Stimulated activated CD4-positive, alpha-beta T cell treated with anti-CD3 and anti-CD28 coated beads, Interleukin-15, amount 100 ng/mL, for 1 hour (primary cell): ENCODE measurements at places on chromosomes 13 and 19.

GRCh38 chr13:60152114-60152513 is 11.6 kb downstream of the DIAPH3 start:
- DNase-seq = no peak

DNA sequence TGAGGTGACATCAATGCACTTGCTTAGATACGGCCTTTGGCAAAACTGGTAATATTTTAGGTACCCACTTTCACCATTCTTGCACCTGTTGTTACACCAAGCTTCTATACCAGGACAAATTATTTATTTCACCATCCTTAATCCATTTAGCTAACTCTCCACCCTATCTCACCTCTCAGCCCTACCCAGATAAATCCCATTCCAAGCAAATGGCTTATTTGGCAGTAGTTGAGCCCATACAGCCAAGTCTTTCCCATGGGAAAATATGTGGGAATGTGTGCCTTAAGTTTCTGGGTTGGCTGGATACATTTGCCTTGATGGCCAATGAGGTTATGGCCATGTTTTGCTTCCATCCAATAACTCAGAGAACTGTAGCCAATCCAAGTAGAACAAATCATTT is 551.9 kb downstream of the GPC6 start:
- no peak for DNase-seq

DNA sequence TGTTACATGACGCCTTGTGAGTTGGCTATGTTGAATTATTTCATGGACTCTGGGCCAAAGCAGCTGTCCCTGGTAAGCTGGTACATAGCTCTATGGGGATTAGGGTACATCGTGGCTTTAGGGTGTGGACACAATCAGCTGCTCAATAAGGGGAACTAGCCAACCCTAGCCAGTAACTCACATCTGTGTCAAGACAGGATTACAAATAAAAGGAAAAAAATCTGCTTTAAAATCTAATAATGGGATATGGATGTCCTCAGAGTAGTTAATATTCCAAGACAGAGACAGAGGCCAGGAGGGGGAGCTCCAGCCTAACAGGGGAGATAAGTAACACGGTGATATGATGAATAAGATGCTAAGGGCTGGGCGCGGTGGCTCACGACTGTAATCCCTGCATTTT is 21.1 kb upstream of the ZNF766 start:
- DNase-seq = peak; percentile 37

- DNase-seq = no peak
These were observed 4.4 kb downstream of the RNF225 start for GRCh38 chr19:58399903-58400302.

DNA sequence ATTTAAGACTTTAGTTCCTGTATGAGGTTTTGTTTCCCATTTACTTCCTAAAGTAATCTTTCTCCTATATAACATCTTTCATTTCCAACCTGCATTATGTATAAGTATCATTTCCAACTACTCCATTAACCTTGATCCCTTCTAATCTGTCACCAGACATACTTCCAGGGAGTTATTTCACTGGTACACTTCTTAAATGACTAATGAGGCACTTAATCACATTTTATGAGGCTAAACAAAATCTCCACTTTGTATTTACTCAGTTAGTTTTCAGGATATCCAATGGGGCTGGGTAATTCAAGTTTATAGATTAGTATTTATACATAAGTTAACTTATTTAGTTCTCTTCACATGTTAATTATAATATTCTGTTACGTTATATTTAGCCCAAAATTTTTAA is 634.7 kb downstream of the PCDH17 start:
- DNase-seq = no peak

DNA sequence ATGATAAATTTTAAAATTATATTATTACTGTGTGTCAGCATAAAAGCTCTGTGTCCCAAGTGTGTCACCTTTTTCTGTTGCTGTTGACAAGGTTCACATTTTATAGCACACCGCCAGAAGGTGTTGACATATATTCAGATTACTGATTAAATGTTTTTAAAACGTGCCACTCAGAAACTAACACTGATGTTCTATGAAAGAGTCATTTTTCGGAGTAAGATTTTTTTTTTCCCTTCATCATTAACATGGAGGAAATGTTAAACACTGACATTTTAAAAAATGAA is 197.5 kb downstream of the TM9SF2 start:
- DNase-seq = no peak

DNA sequence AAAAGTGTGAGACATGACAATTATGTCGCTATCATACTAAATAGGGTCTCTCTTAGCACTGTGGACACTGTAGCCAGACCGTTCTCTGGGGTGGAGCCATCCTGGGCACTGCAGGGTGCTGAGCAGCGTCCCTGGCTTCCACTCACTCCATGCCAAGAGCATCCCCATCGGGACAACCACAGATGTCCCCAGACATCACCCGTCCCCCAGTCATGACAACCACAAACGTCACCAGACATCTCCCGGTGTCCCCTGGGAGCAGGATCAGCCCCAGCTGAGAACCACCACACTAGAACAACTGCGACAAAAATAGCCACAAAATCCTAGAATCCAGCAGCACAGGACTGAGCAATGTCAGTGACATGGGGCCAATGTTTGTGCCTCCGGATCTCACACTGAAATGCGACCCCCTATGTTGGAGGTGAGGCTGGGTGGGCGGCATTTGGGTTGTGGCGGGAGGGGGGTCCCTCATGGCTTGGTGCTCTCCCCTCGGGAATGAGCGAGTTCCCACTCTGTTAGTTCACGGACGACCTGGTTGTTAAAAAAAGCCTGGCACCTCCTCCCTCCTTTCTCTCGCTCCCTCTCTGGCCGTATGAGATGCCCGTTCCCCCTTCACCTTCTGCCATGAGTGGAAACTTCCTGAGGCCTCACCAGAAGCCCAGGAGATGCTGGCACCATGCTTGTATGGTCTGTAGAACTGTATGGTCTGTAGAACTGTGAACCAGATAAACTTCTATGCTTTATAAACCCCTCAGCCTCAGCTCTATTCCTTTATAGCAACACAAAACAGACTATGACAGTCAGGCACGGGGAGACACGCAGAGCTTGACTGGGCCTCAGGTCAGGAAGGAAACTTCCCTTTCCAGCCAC is 93.9 kb downstream of the GADD45B start:
- DNase-seq = no peak

DNA sequence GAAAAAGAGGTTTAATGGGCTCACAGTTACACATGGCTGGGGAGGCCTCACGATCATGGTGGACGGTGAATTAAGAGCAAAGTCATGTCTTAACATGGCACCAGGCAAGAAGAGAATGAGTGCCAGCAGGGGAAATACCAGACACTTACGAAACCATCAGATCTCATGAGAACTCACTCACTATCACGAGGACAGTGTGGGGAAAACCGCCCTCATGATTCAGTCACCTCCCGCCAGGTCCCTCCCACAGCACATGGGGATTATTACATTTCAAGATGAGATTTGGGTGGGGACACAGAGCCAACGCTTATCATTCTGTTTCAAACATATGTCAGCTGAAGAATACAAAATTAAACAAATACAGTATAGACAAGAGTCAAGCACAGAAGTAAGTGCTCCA is 165.1 kb downstream of the PCCA start:
- no peak for DNase-seq

DNA sequence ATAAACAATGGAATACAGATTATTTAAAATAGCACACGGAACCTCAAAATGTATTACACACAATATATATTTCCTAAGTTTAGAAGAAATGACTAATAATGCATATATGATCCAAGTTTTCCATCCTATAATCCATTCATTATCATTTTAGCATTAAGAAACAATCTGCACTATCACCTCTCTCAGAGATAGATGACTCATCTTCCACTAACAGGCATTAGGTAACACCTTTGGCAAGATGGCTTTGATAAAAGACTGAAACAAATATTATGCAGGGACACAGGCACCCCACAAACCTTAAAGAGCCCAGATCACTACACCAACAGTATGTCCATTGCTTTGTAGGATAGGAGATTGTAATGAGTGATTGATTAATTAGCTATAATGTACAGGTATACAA is 4.1 kb downstream of the ENOX1 start:
- DNase-seq = no peak

DNA sequence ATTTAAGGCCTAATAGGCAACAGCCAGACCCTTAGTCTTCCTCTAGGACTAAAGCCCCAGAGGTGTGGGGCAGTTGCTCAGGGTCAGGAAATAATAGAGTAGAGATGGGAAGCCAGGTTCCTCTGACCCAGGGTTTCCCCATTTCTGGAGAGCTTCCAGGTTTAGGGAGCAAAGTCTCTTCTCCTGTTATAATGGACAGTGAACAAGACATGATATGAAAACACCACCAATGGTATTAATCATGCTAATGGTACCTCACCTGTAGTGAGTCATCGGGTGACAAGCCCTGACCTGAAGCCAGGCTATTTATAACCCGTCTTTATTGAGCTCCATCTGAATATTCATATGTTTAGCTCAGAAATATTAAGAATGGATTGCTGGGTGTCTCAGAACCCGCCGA is 24.6 kb downstream of the BICRA start:
- DNase-seq = no peak

GRCh38 chr19:1166872-1167573 is 7.0 kb downstream of the SBNO2 start:
- DNase-seq = no peak

DNA sequence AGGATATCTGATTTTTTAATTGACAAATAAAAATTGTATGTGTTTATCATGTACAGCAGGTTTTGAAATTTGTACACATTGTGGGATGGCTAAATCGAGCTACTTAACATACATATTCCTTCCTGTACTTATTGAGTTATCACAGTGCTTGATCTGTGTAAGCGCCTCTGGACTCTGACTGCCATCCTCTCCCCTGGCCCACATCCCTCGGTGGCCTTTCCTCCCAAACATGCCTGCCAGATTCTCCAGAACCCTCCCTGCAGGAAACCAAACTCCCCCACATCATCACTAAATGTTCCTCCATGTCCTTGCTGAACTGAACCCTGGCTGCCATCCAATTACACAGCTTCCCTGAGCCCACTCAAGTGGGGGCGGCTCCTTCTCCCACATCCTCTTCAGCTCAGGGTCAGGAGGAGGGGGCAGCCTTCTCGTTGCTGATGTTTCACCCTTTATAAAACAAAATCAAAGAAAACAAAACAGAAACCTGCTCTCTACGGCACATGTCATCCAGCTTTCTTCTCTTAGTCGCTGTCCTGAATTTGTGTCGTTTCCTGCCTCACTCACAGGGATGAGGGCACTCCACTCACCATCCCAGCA is 97.1 kb upstream of the SPATA13 start:
- DNase-seq = no peak

DNA sequence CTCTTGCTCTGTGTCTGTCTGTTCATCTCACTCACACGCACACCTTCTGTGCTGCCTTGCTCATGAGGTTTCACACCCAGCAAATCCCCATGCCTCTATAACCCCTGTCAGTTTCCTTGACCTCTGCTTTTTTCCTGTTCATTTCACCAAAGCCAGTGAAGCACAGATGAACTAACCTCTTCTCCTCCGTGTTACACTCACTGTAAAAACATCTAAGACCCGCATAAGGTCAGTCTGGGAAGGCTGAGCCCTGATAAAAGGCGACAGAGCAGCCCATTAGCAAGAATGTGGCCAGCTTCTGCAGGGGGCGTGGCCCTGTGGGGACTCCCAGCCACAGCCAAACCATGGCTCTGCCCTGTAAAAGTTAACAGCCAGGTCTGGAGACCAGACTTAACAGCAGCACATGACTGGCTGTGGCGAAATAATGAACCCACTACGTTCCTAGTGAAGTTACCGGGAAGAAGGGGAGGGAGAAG is 42.8 kb upstream of the NPAS1 start:
- no peak for DNase-seq

- DNase-seq = peak; percentile 66
These were observed at the start of gene PLPPR2 for GRCh38 chr19:11355160-11356073. Gene PLPPR2 (plus strand): TSS chr19:11355432. CDS start chr19:11357674, 2,242 bp downstream.

- no peak for DNase-seq
These were observed 507 bp downstream of the MARCHF2 start for GRCh38 chr19:8413629-8413995.

DNA sequence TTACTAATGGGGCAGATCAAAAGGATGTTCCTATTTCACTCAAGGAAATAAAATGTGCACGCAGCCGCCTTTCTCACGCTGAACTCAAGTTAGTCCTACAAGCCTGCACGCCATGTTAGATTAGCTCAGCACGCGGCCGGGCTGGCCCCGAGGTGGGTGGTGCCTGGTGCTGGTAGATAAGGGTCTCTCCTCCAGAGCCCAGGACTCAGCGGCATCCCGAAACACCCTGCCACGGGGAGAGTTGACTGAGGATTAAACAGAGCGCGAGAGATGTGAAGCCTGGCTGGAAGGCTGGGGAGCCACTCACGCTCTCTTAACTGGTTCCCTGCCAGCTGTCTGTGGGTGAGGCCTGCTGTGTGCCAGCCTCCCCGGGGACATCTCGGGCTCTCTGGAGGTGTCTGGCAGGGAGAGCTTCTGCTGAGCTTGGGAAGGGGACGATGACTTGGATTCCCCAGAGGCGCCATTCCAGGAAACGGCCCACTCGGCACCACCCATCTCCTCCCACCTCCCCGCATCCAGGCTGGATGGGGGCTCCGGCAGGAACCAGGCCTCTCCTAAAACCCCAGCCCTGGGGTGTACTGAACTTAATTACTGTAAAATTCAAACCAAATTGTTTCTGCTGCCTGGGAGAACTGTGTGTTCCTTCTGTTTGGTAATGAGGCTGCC is 122.2 kb downstream of the KDM4B start:
- DNase-seq = no peak

- no peak for DNase-seq
These were observed 1476.5 kb upstream of the PRR20A start for GRCh38 chr13:55664178-55664577.

DNA sequence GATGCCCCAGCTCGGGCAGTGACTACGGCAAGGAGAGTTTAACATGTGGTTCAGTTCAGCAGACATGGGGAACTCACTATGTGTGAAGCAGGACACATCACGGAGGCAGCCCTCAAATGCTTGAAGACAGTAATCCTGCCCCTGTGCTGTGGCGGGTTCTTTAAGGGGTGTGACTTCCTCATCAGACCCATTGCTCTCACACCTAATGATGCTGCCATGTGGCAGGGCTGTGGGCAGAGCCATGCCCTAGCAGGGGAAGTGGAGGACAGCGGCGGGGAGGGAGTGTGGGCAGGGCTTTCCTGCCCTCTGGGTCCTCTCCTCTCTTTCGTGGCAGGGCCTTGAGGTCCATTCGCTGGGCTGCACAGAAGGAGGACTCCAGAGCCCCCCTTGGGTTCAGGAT is 131.1 kb upstream of the GJB6 start:
- DNase-seq = no peak

GRCh38 chr19:15683411-15683810 is 10.5 kb downstream of the CYP4F12 start:
- DNase-seq = no peak

- DNase-seq = peak; percentile 100
These were observed 338 bp upstream of the UBE2M start for GRCh38 chr19:58558623-58559274.
